ENCODE measurements at places on chromosomes 6 and 20. TPM values are rescaled to one million over a fixed set of nuclear protein-coding genes. Genes with fewer than 3 reads are reported as not detected.

- no peak for DNase-seq
Measured at GRCh38 chr20:1119128-1119505, 715 bp downstream of the PSMF1 start.

DNA sequence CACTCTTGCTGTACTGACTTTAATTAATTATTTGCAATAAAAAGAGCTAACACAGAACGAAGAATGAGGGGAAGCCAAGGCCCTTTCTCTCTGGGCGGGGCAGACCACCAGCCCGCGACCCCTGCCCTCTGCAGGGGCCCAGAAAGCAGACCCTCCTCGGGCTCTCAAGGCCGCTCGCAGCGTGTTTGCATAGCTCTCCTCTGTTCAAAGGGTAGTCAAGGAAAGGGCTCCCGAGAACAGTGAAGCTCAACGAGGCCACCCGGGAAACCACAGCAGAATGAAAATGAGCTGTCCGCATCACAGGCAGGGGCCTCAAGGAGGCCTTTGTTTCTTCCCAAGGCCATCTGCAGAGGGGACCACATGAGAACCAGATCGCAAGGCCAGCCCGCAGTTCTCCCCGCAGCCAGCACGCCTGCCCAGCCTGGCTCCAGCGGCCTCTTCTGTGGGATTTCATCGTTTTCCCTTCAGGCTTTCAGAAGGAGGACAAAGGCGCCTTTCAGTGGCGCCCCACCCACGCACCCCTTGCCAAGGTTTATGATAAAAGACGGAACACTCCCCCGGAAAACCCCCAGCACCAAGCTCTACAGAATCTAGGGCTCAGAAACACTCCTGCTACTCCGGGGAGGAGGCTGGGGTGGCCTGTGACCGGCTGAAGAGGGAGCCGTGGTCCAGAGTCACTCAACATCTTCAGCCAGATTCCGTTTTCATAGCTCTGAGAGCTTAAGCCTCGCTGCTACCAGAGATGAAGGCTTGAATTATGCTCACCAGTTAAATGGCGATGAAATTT lies 25.3 kb downstream of the ACSS1 start:
- no peak for DNase-seq

The KIF25 gene
- total RNA-seq, result 0.63 TPM

The MAS1 gene
- total RNA-seq, result 0.03 TPM

The DLK2 gene
- total RNA-seq, result 1.0 TPM

The DDX27 gene
- 22.2 TPM for total RNA-seq

All from left lung (tissue), 14 donors.